Keratinocyte (primary cell): ENCODE measurements at places on chromosomes 11 and 22. TPM values are rescaled to one million over a fixed set of nuclear protein-coding genes. Genes with fewer than 3 reads are reported as not detected.

MAPK8IP1 gene
- 0.51 to 0.95 TPM (median 0.83 TPM) in 3 replicates for polyA plus RNA-seq

DCDC1 gene
- polyA plus RNA-seq, result 0.02 to 0.08 TPM (median 0.06 TPM) in 3 replicates

LRRC32 gene
- polyA plus RNA-seq, result 0.05 to 0.17 TPM in 2 of 3 replicates, not detected in the other

PIH1D2 gene
- 1.2 to 2.0 TPM (median 1.9 TPM) in 3 replicates for polyA plus RNA-seq

GRCh38 chr11:96105197-96105895 lies 181.4 kb upstream of the MTMR2 start:
- no peaks in the 10 kb centered on the region for H3K36me3 ChIP-seq
- H3K27ac ChIP-seq, result no peak overlapping the region
- H3K4me1 ChIP-seq, result peaks cover 29% of the 10 kb centered on the region
- H3K4me3 ChIP-seq, result no peak overlapping the region
